RPMI7951 (cell line): ENCODE measurements at places on chromosomes 16 and 17.

GRCh38 chr17:83154311-83155127 lies 75.1 kb downstream of the METRNL start:
- peak; percentile 18 for DNase-seq

GRCh38 chr17:74987418-74987908 lies at the start of gene CDR2L:
CDR2L (plus strand) TSS chr17:74987632; CDS start chr17:74988044, 412 bp downstream.
- peak; percentile 87 for DNase-seq

DNA sequence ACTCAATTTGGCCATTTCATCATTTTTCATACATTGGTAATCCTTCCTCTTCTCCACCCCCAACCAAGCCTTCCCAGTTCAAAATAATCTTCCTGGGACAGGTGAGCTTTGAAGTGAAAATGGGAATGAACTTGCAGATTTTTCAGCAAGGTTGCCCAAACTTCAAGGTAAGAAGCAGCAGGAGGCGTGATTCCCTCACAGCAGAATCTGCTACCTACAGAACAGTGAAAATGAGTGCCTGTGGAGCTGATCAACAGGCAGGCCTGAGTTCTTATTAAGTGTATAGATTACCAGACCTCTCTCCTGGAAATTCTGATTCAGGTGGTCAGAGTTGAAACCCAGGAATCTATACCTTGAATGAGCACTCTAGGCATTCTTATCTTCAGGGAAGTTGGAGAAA lies 356.6 kb downstream of the RBFOX1 start:
- DNase-seq: no peak

GRCh38 chr16:30115238-30115637 lies 1.9 kb upstream of the GDPD3 start:
- DNase-seq: no peak

- no peak for DNase-seq
Observed at GRCh38 chr17:81840826-81841778, 6.3 kb upstream of the PPP1R27 start.

DNA sequence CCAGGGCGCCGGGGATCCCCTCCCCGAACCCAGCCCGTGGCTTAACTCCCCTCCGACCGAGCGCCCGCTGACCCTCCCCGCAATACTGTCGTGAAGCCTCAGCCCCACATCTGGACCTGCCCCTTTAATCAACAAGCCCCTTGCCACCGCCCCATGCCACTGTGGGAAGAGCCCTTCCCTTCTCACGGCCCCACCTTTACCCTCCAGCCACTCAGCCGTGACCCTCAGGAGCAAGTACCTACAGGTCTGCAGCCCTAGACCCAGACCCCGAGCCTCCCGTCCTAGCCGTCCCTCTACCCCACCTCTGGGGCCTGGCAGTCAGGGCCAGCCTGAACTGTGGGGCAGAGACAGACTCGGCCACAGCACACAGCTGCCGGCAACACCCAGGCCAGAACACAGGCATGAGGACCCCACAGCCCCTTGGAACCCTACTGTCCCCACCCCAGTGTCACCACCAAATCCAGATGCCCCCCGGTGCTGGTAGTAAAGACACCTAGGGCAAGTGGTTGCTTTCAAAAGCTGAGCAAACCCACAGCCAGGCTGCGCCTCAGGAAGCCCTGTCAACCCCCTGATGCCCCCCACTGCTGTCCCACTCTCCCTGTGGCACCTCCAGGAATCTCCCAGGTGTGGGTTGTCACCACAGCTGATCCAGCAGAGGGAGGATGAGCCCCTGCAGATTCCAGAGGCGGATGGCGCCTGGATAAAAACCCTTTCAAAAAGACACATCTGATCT lies 1.4 kb downstream of the NXPH3 start:
- DNase-seq: no peak

- no peak for DNase-seq
Observed at GRCh38 chr17:48747445-48748363, 19.2 kb upstream of the HOXB13 start.

GRCh38 chr17:41844971-41845370 lies 7.3 kb downstream of the KLHL10 start:
- peak; percentile 50 for DNase-seq

DNA sequence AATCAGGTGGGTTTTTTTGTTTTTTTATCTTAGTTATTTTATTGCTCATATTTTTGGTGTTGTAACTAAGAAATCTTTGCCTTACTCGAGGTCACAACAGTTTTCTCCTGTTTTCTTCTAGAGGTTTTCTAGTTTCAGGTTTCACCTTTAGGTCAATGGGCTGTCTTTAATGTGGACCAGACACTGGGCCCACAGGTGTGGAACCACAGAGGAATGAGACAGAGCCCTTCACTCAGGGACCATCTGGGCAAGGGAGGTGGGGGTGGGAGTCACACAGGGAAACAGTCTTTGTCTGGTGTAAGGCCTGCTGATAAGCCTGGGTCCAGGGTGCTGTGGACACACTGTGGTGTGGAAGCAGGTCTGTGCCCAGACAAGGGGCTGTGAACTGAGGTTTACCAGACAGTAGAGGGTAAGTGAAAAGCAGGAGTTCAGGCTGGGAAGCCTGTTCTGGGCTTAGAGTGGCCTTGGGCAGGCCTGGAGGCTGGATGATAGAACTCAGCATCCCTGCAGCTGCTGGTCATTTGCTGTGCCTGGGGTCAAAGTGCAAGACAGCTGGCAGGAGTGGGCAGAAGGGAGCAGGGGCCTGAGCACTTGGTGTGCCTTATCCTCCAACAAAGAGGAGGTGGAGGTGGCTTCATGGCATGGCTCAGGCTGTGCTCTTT lies 75.6 kb downstream of the SPECC1 start:
- DNase-seq: no peak

DNA sequence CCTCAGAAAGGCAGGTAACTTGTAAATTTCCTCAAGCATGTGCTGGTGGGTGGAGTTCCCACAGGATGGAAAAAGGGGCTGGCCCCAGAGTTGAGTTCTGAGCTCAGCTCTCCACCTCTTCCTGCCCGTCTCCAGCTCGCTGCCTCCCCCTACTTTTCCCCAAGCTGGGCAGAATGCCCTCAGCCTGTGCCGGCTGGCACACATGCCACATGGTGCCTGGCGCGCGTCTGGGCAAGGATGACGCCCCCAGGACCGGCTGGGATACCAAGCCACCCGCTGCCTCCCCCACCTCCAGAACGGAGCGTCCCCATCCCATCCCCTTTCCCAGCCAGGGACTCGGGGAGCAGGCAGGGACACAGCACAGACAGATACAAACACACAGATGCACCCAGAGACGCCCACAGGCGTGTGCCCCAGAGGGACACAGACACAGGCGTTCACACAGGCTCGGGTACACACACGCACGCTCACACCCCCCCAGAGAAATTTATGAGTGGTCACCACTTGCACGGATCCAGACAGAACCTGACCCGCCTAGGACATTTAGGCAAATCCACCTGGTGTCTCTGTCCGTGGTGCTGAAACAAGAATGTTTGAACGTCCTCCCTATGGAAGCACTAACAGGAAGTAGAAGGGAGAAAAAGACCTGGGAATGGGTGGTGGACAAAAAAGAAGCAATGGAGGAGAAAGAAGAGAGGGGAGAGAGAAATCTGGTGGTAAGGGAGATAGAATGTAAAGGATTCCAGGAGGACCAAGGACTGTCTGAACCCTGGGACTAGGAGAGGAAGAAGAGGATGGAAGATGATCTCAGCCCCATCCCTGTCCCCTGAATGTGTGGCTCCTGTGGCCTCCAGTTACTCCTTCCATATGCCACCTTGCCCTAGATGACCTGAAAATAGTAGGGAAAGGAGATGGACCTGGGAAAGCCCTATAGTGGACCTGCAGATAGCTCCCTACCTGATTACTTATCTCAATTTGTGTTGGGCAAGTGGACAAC lies 15.5 kb downstream of the NEUROD2 start:
- DNase-seq: peak; percentile 42

DNA sequence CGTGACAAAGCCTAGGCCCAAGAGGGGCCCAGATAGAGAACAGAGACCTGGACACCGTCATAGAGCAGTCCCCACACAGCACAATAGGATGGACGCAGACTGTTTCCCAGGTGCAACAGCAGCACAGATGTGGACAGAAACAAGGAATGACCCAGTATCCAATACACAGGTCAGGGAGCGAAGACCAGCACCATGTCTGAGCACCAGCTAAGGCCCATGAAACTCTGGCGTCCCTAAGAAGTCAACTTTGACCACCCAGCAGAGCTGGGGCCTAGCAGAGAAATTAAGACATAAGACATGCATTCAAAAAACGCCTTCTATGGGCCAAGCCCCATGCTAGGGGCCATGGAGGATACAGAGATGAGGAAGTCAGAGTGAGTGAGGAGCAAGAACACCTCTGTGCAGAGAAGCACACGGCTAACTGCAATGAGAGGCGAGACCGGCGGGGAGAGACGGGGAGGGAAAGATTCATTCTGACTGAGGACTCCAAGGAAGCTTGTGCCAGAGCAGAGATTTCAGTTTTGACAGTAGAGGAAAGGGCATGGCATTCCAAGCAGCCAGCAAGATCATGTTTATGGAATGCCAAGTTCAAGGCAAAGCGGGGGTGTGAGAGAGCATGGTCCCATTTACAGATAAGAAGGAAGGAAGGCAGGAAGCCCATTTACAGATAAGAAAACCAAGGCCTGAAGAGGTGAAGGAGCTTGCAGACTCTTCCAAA lies 50.8 kb downstream of the PITPNM3 start:
- no peak for DNase-seq

DNA sequence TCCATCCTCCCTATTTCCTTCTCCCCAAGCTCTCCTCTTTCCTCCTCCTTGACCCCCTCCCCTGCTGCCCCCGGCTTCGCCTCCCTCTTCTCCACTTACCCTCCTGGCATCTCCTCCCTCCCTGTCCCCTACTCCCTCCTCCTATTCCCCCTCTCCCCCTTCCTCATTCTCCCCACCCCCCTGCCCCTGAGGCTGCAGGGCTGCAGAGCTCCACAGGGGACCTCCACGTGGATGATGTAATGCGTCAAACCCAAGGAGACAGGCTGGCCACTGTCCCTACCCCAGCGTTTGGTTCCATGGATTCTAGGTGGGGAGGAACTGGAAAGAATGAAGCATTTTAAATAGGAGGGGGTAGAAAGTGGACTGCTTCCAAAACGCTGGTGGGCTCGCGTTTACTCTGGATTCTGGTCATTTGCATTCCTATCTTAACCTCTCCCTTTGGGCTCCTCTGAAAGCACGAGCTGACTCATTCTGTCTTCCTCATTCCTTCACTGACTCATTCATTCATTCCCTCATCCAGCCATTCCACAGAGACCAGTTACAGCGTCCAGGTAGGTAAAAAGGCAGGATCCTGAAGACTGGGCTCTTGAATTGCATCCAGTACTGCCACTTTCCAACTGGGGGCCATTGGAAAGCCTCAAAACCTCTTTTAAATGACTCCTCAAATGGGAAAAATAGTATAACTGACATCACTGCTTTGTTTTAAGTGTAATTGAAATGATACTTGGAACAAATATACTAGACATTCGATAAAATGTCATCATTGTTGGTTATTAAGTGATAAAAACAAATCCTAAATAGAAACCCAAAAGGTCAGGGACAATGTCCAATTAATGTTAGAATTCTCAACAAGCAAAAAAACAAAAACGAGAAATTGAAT lies 943 bp upstream of the COTL1 start:
- peak; percentile 97 for DNase-seq

DNA sequence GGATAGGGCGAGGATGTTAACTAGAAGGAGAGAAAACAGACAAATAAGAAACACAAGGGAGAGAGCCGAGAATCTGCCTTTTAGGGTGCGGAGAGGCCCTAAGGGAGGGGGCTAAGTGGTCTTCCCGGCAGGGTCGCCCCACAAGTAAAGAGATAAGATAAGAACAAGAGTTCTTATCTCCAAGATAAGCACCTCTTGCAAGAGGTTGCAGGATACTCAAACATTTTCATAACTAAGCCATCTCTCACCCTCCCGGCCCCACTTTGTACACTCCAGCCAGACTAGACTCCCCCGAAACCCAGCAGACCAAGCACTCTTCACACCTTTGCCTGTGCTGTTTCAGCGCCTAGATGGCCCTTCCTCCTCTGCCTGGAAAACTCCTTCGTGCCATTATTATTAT lies 14.3 kb downstream of the ZNF319 start:
- DNase-seq: no peak

DNA sequence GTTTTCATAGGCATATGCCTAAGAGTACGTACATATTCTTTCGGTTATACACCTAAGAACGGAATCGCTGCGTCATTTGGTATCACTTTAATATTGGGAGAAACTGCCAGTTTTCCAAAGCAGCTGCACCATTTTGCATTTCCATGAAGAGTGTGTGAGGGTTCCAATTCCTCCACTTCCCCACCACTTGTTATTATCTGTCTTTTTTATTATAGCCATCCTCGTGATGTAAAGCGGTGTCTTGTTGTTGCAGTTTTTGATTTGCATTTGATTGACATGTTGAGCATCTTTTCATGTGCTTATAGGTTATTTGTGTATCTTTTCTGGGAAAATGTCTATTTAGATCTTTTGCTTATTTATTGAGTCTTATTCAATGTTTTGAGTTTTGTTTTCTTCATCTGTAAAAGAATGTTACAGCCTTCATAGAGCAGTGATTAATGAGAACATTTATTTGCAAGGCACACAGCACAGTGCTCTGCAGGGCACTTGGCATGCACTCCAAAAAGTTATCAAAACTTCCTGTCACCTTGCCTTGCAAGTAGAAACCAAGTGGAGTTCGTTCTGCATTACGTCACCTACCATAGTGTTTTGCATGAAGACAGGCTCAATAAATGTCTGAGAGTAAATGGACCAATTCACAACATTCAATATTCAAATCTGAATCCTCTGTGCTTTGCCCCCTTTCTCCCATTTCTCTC lies 26.6 kb upstream of the ST6GALNAC1 start:
- no peak for DNase-seq

GRCh38 chr16:55443434-55444346 lies 35.3 kb upstream of the MMP2 start:
- no peak for DNase-seq

DNA sequence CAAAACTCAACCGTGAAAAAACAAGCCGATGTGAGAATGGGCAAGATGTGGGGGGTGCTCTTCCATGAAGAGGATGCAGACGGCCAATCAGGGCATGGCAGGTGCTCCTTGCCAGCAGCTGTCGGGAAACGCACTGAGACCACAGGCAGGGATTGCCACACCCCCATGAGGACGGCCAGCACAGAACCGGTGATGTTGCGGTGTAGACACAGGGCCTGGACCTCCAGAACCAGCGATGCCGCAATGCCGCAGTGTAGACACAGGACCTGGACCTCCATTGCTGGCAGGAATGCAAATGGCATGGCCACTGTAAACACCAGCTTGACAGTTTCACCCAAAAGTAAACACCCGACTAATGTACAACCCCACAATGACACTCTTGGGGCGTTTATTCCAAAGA lies 164.9 kb downstream of the BANP start:
- no peak for DNase-seq

- no peak for DNase-seq
Observed at GRCh38 chr17:48432820-48433775, 3.1 kb upstream of the SKAP1 start.

DNA sequence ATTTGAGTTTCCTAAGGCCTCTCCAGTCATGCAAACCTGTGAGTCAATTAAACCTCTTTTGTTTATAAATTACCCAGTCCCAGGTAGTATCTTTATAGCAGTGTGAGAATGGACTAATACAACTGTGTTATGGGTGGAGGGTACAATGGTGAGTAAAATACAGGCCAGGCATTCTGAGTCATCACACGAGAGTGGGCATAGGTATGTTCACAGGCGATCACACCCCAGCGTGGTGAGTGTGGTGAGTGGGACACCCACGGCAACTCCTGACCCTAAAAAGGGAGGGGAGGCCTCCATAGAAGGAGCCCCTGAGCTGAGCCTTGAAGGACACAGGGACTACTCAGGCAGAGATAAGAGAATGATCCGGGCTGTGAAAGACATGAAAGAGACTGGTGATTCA lies 22.6 kb upstream of the MAPT start:
- no peak for DNase-seq
